Stimulated activated naive CD8-positive, alpha-beta T cell treated with anti-CD3 and anti-CD28 coated beads, Interleukin-15, Interleukin-2, amounts not matched to agents 100 U/mL and 50 U/mL, for 24 hours (primary cell): ENCODE measurements at places on chromosomes 3 and 15.
A peak's percentile ranks its signal among the peaks of the same experiment; 100 is the strongest.

GRCh38 chr3:27559835-27560234 is 75.7 kb upstream of the SLC4A7 start:
- no peak for DNase-seq

DNA sequence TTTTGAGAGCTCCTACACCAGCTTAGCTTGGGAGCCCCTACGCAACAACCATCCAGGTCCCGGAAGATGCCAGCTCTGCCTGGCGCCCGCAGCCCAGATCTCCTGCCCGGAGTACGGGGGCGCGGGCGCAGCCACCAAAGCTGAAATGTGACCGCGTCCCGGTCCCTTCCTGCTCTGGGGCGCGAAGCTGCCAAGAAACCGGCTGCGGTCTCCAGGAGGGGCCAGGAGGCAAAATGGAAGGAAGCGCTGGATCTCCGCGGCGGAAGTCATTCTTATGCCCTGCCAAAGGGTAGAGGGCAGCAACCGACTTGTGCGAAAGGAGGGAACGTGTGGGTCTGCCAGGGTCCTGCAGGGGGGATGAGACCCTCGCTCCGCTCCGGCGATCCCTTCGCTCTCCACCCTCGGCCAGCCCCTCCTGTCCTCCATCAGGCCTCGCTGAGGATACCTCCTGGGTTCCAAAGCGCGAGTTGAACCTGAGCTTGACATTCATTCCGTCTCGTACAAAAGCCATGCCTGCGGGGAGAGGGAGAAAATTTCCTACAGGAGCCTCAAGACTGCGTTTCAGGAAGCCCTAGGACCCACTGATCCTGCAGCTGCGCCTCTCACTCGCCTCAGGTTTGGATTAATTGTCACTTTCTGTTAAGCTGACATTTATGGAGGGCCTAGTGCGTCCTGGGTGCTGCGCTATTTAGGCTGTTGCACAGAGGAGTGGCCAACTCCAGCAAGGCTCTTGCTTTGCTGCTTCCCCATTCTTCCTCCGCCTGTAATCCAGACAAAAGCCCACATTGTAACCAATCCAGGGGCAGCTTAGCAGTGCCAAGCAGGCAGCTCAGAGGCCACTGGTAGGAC is 98.3 kb upstream of the VGLL3 start:
- peak; percentile 5 for DNase-seq

- DNase-seq = no peak
These were observed 195.8 kb downstream of the MTHFS start for GRCh38 chr15:79700951-79701480.

- DNase-seq = no peak
These were observed 353.2 kb upstream of the SOX2 start for GRCh38 chr3:181358562-181358961.

GRCh38 chr3:190172751-190173150 is 52.1 kb upstream of the P3H2 start:
- no peak for DNase-seq

DNA sequence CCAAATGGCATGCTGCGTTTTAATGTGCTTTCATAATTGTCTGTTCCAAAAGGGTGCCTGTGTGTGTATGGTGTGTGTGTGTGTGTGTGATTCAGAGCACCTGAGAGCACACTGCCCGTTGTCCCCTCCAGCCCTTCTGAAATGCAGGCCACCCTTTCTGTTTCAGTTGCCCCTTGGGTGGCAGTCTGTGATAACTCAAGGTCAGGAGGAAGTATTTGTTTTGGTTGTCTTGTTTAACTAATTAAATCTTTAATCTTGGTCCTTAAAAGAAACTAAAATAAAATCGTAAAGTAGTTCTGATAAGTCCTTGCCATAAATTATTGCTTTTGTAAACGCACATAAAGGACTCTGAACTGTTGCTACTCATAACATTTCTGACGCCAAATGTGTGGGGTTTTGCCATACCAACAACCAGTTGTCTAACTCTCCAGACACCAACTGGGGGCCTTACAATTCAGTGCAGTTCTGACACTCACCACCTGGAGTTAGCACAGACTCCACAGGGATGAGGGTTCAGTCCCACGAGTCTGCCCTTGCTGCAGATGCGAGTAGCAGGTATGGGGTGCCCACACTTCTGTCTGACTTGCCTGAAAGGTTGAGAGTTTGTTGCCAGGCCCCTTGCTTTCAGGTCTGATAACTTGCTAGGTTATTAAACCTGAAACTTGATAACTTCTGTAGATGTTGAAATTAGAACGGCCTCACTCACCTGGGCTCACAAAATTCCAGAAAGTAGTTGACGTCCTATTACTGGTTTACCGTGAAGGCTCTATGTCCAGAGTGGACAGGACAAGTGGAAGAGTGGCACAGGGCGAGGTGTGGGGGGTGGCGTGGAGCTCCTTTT is 157.3 kb downstream of the IGF1R start:
- no peak for DNase-seq

DNA sequence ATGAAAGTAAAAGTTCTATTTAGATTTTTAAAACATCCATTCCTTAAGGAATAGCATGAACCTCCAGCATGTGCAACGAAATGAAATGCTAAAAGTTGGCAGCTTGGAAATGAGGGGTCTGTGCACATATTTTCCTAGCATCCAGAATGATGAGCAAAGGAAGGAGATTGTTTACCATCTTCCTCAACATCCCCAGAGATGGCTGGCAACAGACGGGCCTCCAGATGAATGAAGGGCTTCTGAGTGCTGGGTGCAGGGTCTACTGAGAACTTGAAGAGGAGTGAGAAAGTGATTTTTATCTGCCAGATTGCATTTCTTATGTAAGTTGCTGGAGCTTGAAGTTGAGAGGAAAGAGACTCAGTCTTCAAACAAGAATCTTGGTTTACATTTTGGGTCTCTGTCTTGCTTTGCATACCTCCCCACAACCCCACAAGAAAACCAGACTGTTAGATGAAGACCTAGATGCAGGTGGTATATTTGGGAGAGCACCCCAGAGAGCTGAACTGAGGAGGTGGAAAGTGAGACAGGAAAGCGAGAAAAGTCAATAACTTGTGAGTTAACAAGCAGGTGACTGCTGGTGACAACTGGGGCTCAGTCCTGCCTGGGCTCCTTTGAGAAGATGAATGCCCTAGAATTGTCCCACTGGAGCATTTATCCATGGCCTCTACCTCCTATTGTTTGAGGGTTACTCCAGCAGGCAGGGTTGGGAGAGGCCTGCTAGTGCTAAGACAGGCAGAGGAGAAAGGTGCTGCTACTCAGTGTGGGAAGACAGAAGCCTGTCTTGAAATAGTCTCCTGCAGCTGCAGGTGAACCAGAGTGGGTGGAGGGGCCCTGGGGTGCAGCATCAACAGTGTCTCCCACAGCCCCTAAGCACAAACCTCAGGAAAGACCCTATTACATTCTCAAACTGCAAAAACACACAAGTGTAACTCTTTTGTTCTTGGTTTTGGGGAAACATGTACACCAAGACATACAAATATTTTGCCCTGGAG is 10.5 kb upstream of the CCK start:
- DNase-seq = no peak

DNA sequence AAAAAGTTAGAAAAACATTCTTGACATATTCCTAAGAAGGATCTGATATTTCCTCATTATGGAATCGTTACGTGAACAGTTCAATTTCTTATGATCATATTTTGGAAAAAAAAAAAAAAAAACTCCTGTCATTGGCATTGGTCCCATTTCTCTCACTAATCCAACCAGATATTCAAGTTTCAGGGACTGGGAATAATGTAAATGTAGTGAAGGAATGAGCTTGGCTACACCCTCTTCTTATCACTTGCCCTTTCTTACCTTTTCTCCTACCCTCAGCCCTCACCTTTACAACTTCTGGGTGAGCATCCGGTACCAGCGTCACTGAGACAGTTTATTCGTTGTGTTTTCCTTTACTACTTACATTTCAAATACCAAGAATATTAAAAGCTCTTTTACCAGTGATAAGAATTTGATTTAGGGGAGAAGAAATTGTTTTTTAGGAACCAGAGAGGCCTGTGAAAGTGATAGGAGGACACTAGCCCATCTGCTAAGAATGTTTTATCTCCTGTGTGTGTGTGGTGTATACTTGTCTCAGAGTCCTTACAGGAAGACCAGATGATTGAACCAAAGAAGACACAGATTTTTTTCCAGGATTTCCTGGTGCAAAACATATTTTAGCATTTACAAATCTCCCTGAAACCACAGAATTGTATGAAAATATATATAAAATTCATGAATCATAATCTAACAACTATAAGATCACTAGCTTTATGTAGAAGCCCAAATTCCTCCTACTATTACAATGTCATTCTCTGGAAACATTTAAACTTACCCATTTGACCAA is 946.7 kb downstream of the ZPLD1 start:
- DNase-seq = no peak

- no peak for DNase-seq
These were observed 1.0 kb downstream of the COPS2 start for GRCh38 chr15:49154359-49154758.

DNA sequence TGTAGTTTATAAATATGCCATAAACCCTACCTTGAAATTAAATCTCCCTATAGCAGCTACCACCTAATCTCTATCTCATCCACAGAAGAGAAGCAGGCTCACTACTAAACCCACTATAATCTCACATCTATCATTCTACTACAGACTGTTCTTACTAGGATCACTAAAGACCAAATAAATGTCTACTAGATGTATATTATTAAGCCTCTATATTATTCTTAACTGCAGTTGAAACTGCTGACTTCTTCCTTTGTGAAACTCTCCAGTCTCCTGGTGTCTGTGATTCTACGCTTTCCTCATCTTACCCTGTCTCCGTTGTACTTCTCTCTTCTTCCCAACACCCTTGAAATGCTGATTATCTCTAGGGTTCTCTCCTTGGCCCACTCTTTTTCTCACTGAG is 1154.0 kb downstream of the IGSF11 start:
- DNase-seq = no peak

GRCh38 chr15:40660686-40661085 is 34.3 kb upstream of the RAD51 start:
- DNase-seq = no peak

GRCh38 chr3:125331243-125331642 is 43.9 kb downstream of the ZNF148 start:
- DNase-seq = no peak
